ENCODE measurements at places on chromosomes 13 and 19.

- no peak for DNase-seq
Measured at GRCh38 chr13:113114511-113115362, 7.9 kb upstream of the F10 start.

- DNase-seq = no peak
Measured at GRCh38 chr13:93727211-93728141, 500.9 kb downstream of the GPC6 start.

GRCh38 chr19:51138549-51138979 is 3.5 kb upstream of the SIGLEC7 start:
- DNase-seq = no peak

- no peak for DNase-seq
Measured at GRCh38 chr19:52020506-52020905, 7.7 kb downstream of the ZNF614 start.

DNA sequence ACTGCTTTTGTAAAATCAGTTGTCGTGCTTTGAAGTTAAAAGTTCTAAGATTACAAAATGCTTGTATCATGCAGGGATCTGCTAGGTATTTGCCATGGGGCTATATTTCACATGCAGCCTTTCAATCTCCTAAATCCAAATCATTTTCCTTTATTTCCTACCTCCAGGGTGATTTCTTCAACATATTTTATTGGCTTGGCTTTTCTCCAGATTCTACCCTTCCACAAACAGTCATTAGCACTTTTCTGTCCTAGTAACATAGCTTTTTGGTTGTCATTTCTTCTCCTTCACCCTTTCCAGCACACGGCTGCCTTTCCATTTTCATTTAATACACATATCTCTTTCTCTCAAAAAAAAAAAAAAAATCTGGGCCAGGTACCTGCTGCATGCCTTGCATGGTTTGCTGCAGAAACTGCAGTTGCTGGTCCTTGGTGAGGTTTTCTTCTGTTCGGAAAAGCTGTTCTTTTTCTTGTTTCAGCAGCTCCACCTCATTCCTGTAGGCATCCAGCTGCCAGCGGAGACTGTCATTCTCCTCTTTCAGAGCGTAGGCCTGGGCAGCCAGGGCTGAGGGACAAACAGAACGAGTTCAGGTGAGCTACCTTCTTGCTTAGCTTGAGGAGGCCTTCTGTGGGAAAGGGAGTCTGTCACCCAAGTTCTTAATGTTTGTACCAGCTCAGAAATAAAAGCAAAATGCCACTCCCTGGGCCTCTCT is 274.7 kb downstream of the DNAJC15 start:
- DNase-seq = no peak
